ENCODE measurements at places on chromosomes 12 and 14.

DNA sequence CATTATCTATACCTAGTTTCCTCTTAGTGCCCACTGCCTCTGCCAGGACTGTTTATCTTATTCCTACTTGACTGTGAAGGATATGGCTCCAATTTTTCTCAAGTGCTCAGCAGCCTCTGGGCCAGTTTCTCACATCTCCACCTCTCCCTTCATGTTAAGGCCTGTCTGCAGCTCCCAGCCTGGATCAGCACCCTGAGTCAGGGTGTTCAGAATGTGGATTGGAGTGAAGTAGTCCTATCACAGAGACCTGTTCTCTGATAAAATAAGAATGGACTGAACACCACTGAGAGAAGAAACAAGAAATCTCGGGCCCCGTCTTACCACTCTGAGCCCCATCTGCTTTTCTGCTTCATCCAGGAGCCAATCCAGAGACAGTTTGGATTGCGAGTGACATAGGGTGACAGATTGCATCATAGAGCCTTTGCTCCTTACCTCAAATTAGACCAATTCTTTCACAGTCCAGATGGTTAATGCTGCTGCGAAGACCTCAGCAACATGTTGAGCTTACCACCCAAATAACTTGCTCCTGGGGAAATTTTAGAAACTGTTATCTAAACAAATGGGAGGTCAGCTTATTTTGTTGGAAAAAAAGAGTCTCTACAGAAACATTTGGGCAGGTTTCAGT lies 473.1 kb downstream of the PDZRN4 start:
- DNase-seq, result no peak

DNA sequence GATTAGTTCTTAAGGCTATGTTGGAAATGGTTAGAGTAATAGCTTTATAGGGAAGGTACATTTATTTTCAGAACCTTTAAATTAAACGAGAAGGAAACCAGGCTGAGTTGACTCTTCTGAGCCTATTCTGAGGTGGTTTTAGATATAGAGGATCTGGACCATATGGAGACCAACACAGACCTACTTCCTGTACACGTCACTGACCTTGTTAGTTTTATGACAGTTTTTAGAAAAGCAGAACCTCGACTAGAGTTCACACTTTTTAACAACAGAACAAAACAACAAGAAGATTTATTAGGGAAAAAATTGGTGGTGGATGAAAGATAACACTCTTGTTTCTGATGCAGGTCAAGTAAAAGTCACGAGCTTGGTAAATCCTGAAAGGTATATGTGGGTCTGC lies 107.1 kb downstream of the NPAS3 start:
- no peak for DNase-seq

DNA sequence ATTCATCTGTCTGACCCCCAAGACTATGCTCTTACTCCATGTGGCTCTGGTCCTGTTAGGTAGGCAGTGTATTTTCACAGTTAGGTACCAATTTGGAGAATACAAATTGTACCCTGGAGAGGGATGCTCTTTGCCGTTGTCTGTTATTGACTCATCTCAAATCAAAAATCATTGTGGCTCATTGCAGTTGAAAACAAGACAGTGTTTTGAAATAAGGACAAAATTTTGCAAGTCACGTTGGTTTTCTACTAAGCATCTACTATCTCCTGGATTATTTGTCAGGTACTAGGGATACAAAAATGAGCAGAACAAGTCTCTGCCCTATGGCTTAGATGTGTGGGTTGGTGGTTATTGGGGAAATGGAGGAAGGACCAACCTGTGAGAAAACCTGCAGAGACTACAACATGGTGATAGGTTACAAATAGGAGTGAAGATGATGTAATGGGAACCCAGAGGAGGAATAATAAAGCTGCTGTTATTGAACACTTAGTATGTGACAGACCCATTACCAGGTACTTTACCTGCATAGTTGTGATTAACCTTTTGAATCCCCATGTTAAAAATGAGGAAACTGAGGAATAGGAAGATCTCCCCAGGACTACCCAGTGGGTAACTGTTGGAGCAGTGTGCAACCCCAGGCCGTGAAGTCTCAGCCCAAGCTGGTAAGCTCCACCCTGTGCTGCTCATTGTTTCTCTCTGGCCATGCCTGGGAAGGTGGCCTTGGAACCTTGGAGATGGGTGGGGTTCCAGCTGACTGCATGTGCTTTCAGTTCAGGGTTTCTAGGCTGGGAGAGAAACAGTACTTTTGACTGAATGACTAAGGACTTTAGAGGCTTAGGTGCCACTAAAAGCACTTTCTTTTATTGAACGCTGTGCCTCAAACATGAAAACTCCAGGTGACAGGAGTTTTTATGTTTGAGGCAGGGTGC lies 72.9 kb upstream of the SRSF5 start:
- no peak for DNase-seq

DNA sequence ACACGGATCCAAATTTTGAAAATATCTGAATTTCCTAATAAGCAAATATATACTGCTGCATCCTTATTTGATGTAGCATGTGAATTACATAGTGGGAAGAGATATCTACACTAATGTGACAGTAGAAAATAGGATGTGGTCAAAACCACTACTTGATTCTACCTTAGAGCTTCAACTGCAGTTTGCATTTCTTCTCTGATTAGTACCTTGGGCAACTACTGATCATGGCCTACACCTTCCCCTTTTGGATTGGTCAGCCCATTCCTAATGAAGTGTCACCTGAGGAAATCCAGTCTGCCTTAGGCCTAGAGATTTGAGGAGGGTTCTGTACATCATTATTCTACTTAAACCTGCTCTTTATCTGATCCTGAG lies 10.7 kb downstream of the LLPH start:
- DNase-seq, result no peak

DNA sequence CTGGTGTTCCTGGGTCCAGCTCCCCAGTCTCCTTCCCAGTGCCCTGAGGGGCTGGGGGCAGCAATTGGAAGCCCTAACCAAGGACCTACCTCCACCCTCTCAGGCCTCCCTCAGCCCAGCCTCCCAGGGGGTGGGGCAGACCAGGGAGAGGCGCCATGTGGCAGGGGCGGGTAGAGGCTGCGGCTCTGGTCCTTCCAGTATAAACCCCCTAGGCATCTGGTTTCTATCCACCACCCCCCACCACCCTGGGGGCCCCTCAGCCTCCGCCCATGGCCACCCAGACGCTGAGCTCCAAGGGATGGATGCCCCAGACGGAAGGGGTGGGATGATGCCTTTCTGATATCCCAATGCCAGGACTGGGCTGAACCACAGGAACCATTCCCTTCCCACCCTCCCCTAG lies 2.8 kb upstream of the SP7 start:
- no peak for DNase-seq

DNA sequence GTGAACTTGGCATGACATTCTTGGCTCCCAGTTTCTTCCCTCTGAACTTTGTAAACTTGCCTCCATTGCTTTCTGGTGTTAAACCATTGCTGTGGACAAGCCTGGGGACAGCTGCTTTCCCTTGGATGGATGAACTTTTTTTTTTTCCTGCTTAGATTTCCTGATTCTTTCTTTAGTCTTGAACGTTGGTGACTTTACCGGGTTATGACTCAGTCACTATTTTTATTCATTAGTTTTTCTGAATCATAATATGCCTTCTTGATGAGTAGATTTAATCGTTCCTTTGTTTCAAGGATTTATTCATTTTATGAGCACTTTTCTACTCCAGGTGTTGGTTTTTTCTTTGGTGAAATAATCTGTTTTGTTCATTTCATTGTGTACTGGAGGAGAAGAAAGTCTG lies 155.0 kb upstream of the RTL1 start:
- no peak for DNase-seq

- no peak for DNase-seq
Observed at GRCh38 chr14:68781161-68782021, 11.5 kb downstream of the ZFP36L1 start.

DNA sequence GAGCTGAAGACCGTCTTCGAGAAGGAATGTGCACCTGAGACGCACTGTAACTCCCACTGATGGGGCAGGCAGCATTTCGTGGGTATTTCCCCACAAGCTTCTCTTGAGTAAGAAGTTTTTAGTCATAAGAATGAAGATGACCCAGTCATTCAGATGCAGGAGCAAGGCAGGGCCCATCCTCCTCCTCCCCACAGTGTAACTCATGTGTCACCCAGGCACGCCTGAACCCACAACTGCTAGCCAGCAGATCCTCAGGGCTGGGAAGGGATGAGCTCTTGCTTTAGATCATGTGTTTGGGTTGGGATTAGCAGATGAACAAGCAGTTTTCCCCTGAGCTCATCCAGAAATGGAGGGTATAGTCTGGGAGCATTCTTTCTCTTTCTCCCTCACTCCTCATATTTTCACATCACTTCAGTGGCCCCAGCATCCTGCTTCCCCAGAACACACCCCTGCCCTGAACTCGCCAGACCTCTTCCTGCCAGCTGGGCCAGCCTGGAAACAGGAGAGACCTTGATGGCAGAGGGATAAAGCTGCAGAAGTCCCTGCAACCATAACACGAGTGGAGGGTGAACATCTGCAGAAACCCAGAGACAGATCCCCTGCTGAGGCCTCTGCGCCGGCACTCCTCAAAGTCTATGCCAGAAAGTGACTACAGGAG lies 73.3 kb downstream of the B4GALNT3 start:
- DNase-seq, result no peak

DNA sequence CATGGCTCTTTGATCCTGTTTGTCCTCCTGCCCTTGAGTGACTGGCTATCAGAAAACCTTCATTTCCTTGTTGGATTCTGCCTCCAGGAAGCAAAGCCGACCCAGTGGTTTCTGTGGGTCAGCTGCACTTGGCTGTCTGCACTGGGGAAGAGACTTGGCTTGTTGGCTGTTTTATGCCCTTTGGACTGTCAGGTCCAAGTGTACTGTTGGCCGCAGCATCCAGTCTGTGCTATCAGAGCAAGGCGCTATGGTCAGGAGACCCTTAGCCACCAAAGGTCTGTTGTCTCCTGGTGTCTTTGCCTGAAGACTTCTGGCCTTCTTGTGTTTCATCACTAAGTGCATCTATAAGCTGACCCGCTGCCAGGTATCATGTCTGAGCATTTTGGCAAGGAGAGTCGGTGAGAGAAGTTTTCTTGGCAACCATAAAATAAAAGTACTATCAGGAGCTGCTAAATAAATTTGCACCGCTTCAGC lies 177.4 kb upstream of the HIF1A start:
- no peak for DNase-seq

DNA sequence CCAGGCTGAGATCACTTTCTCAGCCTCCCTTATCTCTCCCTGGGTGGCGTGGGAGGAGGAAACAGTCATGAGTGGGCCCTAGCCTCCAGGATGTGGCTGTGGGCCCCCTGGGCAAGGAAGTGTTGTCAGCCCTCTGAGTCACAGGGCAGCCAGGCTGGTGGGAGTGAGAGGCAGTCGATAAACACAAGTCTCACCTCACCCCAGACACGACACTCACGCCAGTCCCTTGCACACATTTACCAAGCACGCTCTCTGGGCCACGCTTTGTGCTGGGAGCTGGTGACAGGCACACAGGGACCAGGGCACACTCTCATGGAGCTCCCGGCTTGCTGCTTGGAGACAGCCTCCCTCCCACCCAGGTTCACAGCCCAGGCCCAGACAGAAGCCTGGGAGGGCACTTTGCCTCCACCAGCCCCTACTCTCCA lies 1.9 kb upstream of the KRT79 start:
- no peak for DNase-seq

- DNase-seq, result no peak
Observed at GRCh38 chr12:6235906-6236640, 35.9 kb downstream of the CD9 start.
